ENCODE measurements at places on chromosomes 4 and X. TPM values are rescaled to one million over a fixed set of nuclear protein-coding genes. Genes with fewer than 3 reads are reported as not detected.

DNA sequence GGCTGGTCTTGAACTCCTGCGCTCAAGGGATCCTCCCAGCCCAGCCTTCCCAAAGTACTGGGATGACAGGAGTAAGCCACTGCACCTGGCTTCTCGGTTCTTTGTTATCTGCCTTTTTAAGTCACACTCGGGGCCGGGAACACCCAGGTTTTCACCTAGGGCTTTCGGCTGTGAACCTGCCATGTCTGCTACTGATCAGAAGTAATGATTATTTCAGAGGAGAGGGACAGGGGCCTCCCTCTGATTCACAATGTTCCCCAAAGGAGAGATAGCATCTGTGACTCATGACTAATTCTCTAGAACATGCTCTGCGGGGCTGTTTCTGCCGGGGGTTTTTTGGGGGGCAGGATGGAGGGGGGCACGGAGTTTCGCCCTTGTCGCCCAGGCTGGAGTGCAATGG lies 26.9 kb downstream of the CRLF2 start:
- no peak for DNase-seq
- no peaks in the 10 kb centered on the region for H3K4me1 ChIP-seq
- no peaks in the 10 kb centered on the region for H3K27me3 ChIP-seq
- no peak overlapping the region for H3K4me3 ChIP-seq
- H3K27ac ChIP-seq: no peak overlapping the region
- no peaks in the 10 kb centered on the region for H3K36me3 ChIP-seq

DNA sequence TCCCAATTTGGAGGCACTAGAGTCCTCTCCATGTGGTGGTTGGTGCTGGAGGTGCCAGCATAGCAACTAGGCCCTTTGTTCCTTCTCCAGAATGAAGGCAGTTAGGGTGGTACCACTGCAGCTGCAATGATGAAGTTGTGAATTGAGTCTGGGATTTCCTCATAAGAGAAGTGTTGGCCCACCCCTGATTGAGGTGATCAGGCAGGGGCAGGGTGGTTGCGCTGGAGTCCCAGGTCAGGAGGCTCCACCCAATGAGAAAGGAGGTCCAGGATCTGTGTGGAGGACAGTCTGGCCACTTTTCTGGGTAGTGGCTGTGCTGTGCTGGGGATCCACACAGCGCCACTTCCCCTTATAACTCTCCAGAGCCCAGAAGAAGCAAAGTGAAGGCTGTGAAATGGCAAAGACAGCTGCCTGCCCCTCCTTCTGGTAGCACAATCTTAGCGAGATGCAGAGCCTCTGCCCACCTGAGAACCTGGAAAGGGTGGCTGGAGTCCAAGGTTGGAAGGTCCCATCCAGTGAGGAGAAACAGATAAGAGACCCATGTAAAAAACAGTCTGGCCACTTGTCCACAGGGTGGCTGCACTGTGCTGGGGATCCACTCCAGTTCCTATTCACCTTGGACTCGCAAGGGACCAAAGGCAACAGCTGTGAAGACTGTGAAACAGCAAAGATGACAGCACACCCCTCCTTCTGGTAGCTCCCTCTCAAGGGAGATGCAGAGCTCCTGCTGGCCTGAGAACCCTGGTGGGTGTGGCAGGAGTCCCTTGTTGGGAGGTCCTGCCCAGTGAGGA lies 124.6 kb downstream of the RRAGB start:
- H3K36me3 ChIP-seq: no peaks in the 10 kb centered on the region
- DNase-seq: no peak
- no peaks in the 10 kb centered on the region for H3K4me1 ChIP-seq
- no peak overlapping the region for H3K4me3 ChIP-seq

GRCh38 chr4:137754652-137755471 lies 222.6 kb upstream of the PCDH18 start:
- no peak overlapping the region for H3K4me3 ChIP-seq
- no peaks in the 10 kb centered on the region for H3K27me3 ChIP-seq
- H3K4me1 ChIP-seq: no peaks in the 10 kb centered on the region
- H3K36me3 ChIP-seq: peaks cover 6% of the 10 kb centered on the region
- no peak for DNase-seq
- no peak overlapping the region for H3K27ac ChIP-seq

GRCh38 chrX:149845385-149845784 lies 35.6 kb upstream of the MAGEA8 start:
- peaks cover 5% of the 10 kb centered on the region for H3K36me3 ChIP-seq
- no peaks in the 10 kb centered on the region for H3K27me3 ChIP-seq
- H3K4me3 ChIP-seq: no peak overlapping the region
- DNase-seq: no peak
- H3K4me1 ChIP-seq: no peaks in the 10 kb centered on the region

- DNase-seq: no peak
- no peaks in the 10 kb centered on the region for H3K4me1 ChIP-seq
- no peak overlapping the region for H3K4me3 ChIP-seq
- H3K27me3 ChIP-seq: no peaks in the 10 kb centered on the region
- H3K27ac ChIP-seq: no peak overlapping the region
- H3K36me3 ChIP-seq: no peaks in the 10 kb centered on the region
These were observed 1.8 kb downstream of the FTHL17 start for GRCh38 chrX:31070057-31070468.

DNA sequence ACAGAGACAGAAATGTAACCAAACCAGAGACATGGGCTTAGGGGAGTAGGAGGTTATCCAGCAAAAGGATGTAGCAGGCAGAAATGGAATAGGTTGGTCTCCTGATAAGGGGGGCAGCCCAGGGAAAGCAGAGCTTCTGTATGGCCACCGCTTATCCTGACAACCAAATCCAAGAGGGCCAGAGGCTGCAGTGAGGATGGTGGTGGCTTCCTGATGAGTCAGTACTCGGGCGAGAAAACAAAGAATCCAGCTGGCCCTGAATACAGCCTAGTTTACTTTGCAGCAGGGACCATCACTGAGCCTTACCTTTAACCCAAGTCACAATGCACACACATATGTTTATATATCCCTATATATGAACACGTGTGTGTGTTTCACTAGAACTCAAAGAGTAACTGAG lies 129.7 kb upstream of the FTHL17 start:
- DNase-seq: no peak
- H3K36me3 ChIP-seq: no peaks in the 10 kb centered on the region
- H3K4me3 ChIP-seq: no peak overlapping the region
- H3K4me1 ChIP-seq: no peaks in the 10 kb centered on the region
- no peak overlapping the region for H3K27ac ChIP-seq

DNA sequence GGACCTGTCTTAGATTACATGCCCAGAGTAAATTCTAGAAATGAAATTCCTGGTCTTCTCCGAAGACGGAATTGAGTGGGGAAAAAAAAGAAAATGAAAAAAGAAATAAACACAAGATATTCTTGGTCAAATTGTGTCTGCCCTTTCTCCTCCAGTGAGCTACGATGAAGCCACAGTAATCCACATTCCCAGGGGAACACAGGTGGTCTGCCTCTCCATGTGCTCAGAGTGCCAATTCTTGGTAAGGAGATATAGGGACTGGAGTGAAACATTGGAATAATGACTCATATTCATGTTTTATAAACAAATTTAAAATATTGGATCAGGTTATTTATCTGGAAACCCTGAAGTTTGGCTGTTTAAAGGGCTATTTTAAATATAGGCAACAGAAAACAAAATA lies 54.2 kb upstream of the MGST2 start:
- H3K4me3 ChIP-seq: no peak overlapping the region
- H3K36me3 ChIP-seq: peaks cover 3% of the 10 kb centered on the region
- H3K4me1 ChIP-seq: peaks cover 7% of the 10 kb centered on the region
- no peak overlapping the region for H3K27ac ChIP-seq
- H3K27me3 ChIP-seq: peaks cover 25% of the 10 kb centered on the region

TSPAN7 gene
- not detected for total RNA-seq

GRCh38 chrX:18721683-18722499 lies 14.4 kb downstream of the PPEF1 start:
- H3K27ac ChIP-seq: no peak overlapping the region
- no peak for DNase-seq
- no peak overlapping the region for H3K4me3 ChIP-seq

GRCh38 chr4:742742-743311 lies 37.2 kb downstream of the PCGF3 start:
- H3K4me1 ChIP-seq: peaks cover 10% of the 10 kb centered on the region
- no peaks in the 10 kb centered on the region for H3K27me3 ChIP-seq
- no peak overlapping the region for H3K4me3 ChIP-seq
- peak; percentile 79 for DNase-seq
- no peaks in the 10 kb centered on the region for H3K36me3 ChIP-seq

PLXNB3 gene
- 0.48 TPM for total RNA-seq

GRCh38 chrX:41518127-41518840 lies 71.1 kb downstream of the NYX start:
- peaks cover 13% of the 10 kb centered on the region for H3K27me3 ChIP-seq
- no peak overlapping the region for H3K4me3 ChIP-seq
- no peak for DNase-seq
- H3K4me1 ChIP-seq: peaks cover 4% of the 10 kb centered on the region

GRCh38 chr4:153486281-153487151 lies 20.4 kb downstream of the TMEM131L start:
- no peaks in the 10 kb centered on the region for H3K27me3 ChIP-seq
- H3K27ac ChIP-seq: peak overlapping the region; percentile 85
- peak; percentile 46 for DNase-seq
- peak overlapping the region; percentile 84 for H3K4me3 ChIP-seq

HS6ST2 gene
- 0.89 TPM for total RNA-seq

DNA sequence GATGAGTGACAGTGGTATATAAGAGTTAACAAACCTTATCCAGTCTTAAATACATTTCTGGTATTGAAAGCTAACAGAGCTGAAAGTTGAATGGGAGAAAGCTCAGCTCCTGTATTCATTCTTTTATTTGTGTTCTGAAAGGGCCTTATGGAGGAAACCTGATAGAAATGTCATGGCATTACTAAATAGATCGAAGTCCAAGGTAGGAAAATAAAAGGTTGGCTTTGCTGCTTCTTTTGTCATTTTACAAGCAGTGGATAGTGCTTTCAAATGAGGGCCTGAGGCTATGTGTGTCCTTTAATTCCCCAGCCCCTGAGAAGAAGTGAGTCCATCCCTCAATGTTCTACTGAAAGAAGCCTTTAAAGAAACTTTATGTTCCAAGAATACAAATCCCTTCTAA lies 974.3 kb upstream of the INTU start:
- DNase-seq: no peak
- H3K4me3 ChIP-seq: no peak overlapping the region
- no peaks in the 10 kb centered on the region for H3K4me1 ChIP-seq
- H3K36me3 ChIP-seq: no peaks in the 10 kb centered on the region

DNA sequence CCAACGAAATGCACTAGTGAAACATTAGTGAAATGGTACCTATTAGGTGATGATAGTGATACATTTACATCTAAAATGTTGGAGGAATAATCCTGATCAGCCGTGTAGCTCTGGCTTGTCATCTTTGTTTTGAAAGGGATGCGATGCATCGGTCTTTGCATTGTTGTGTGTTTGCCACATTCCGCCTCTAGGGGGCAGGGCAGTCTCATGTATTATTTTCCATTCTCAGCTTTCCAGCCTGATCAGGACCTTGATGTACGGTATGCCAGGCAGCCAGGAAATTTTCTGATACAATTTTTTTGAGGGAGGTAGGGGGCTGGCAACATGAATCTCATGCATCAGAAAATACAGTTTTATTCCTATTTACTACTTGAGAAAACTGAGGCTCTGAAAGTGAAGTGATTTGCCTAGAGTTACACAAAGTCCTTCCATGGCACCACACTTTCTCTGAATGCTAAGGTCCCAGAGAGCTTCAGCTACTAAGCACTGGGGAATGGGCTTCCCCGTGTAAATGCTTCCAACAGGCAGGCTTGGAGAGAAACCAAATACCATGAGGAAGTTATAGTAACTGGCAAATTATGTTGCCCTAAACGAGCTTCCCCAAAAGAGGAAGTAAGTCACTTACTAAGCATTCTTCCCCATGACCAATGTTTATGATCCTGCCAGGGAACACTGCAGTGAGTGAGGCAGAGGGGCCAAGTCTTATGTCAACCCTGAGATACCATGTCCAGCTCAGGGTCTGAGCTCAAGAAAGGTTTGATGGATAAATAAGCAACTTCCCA lies 31.8 kb upstream of the IQSEC2 start:
- no peaks in the 10 kb centered on the region for H3K36me3 ChIP-seq
- no peak overlapping the region for H3K4me3 ChIP-seq
- H3K27ac ChIP-seq: no peak overlapping the region
- peaks cover 6% of the 10 kb centered on the region for H3K4me1 ChIP-seq

KIAA1210 gene
- not detected for total RNA-seq

DNA sequence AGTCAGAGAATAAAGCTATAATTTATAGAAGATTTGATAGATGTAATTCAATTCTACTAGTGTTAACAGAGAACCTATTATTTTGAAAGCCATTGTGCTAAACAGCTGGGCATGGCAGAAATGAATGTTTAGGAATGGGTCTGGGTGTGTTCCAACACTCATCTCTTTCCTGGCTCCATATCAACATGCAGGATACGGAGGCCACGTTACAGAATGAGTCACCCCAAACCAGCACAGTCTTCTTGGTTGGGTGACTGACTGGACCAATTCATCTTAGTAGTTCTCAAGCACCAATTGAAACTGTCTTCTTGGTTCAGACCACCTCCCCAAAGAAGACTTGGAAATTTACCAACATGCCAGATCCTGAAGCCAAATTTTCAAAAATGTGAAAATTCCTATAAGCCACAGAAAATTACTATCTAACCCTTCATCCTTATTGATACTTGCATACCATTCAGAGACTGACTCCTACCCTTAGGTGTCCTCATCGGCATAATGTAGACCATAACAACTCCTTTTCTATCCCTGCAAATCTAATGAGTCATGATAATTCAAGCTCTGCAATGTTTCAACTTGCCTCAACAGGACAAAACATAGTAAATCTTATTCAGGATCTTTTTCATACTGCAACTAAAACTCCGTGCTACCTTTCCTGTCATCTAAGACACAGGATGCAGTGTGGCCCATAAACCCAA lies 52.0 kb upstream of the ATOH1 start:
- H3K4me1 ChIP-seq: no peaks in the 10 kb centered on the region
- H3K27me3 ChIP-seq: no peaks in the 10 kb centered on the region
- no peaks in the 10 kb centered on the region for H3K36me3 ChIP-seq
- H3K4me3 ChIP-seq: no peak overlapping the region
- no peak overlapping the region for H3K27ac ChIP-seq

DNA sequence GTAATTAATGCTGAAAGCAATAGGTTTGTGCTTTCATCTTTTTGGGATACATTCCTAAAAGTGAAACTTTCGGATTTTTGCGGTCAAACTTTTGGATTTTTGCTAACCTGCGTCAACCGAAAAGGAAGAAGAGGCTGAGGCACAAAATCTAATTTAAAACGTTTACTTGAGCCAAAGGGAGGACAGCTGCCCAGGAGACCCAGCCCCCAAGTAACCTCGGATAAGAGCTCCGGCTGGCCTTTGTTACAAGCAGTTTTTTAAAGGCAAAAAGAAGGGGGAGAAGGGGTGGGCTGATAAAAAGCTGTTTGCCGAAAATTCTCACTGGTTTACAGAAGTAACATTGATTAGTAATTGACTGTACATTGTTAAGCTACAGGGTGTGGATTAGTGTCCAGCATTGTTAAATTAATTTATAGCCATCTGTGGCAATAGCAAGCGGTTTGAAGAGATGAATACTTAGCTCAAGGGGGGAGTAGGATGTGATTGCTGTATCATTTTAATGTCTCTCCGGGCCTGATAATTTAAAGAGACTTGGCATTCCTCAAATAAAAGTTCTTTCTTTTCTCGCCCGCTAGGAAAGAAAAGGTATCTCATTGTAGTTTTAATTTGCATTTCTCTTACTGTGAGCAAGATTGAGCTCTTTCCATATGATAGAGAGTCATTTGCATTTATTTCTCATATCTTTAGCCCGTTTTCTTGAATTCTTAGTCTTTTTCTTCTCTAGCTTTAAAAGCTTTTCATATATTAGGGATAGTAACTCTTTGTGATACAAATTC lies 59.1 kb upstream of the USP9X start:
- H3K4me3 ChIP-seq: no peak overlapping the region
- H3K27me3 ChIP-seq: peaks cover 4% of the 10 kb centered on the region
- no peaks in the 10 kb centered on the region for H3K4me1 ChIP-seq
- no peak for DNase-seq
- H3K27ac ChIP-seq: no peak overlapping the region
- no peaks in the 10 kb centered on the region for H3K36me3 ChIP-seq

Measured in natural killer cell treated with Interleukin-12 subunit alpha and Interleukin-12 subunit beta and Interleukin-15 and Interleukin-18, amount 100 ng/mL, for 72 hours (primary cell).